Activated CD8-positive, alpha-beta T cell treated with anti-CD3 and anti-CD28 coated beads for 36 hours (primary cell): ENCODE measurements at places on chromosomes 5 and 9.

DNA sequence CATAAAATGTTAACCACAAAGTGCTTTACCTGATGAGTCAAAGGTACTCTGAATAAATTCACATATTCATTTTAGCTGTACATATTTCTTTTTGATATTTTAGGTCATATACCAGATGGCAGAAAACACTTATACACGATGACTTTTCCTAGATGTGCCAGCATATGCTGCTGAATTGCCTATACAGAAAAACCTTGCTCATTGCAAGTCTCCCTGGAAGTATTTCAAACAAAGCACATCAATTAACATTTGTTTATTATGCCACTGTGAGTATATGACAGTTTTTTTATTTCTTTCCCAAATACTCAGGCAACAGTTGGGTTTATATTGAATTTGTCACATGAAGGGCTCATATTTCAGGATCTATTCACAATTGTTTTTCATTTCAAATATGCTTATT lies 180.8 kb downstream of the TMEM232 start:
- DNase-seq: no peak

GRCh38 chr5:149289301-149289700 lies 17.6 kb downstream of the AFAP1L1 start:
- no peak for DNase-seq

DNA sequence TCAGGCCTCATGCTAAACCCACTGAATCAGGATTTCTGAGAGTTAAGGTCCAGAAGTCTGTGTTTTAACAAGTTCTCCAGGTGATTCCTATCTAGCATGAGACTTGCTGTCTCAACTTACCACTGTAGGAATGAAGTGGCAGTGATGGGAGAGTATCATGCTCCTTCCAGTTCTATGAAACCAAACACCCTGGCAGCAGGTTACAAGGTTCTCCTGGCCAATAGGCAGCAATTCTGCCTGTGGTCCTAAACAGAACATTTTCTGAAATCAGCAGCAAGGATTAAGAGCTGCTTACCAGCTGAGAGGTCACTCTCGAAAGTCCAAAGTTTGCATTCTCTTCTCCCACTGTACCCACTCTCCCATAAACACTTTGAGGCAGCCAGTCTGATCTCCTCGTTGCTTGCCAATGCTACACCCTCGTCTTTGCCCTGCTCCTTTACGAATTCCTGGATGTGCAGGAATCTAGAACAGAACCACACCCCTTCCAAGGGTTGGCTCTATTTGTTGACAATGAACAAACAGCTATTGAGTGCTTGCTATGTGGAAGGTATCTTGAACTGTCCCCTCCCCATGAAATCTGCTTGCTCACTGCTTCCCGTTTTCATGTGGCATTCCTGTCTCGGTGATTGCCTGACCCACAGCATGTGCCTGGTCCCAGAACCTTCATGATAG lies 100.5 kb downstream of the TMEM174 start:
- DNase-seq: no peak

GRCh38 chr5:53930457-53930856 lies 370.0 kb downstream of the NDUFS4 start:
- DNase-seq: no peak

DNA sequence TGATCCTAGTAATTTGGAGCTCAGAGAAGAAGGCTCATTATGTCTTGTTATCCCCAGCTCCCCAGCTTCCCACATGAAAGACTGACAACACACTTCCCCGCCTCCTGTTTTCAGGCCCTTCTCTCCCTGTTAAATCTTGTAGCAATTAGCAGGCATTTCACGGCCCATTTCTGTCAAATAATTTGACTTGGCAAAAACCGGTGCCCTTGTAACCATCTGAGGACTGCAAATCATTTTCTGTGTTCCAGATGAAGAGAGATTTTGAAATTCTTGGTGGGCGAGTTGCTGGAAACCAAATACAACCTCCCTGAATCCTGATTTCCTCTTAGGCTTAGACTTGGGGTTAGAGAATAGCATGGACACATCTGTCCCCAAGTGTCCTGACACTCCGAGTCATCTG lies 109.7 kb downstream of the MSX2 start:
- no peak for DNase-seq

DNA sequence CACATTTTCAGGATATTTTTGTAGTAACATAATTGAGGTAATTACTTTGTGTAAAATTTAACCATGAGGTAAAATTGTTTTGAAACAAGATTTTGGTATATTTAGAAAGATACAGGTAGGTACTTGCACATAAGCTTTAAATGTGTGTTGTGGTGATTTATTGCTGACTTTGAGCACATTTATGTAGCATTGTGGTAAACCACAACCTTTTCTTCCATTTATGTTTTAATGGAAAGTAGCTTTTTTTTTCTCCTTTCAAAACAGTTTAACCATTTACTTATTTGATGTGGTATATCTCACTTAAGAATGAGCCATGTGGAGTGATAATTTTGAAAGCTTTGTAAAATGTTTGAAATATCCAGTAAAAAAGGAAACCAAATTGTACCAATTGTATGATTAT lies 35.6 kb downstream of the FCHO2 start:
- no peak for DNase-seq

DNA sequence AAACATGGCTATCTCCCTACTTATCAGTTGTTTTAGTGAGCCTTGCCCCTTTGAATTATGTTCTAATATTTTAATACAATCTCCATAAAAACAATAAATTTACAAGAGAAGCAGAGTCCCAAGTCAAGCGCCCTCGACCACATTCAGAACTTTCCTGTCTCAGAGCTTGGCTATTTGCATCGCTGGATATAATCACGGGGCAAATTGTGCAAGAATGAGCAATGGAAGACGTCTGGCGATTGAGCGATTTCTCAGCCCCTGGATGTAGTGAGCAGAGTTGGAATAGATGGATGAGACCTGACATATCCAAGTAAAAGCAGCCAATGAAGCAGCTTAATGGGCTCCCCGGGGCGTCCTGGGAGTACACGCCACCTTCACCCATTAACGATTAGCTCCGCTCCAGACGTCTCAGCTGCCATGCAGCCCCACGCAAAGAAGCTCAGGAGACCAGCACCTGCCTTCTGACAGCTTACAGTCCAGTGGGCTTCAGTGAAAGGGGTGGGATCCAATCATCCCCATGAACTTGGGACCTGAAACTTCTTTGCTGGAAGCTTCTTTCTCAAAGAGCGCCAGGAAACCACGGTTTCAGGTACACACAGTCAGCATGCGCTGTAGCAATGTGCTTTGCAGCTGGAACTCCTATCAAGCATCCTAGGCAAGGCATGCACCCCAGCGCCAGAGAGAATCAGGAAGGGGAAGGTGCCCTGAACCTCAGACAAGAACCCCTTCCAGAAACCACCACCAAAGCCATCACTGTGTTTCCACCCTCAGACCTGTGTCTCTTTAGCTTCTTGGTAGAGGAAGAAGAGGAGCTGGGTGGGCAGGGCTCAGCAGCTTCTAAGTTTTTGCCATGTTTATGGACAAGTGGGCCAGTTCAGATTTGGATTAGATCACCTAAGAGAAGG lies 92.0 kb upstream of the IRX4 start:
- no peak for DNase-seq

DNA sequence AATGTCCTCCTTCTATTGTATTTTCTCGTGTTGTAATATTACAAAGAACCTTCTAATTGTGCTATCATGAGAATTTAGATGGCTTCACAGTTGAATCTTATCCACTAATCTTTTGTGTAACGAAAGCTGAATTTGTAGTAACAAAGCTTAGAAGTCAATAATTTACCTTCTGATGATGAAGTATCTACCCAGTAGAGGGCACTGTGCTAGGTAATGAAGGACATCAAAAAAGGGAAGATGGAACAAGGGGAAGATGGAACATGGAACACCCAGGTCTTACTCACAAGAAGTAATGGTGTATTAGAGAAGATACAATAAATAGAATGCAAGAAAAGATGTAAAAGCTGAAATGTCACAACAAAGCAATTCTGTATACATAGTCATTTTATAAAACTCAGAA lies 131.0 kb upstream of the CCNG1 start:
- DNase-seq: no peak

DNA sequence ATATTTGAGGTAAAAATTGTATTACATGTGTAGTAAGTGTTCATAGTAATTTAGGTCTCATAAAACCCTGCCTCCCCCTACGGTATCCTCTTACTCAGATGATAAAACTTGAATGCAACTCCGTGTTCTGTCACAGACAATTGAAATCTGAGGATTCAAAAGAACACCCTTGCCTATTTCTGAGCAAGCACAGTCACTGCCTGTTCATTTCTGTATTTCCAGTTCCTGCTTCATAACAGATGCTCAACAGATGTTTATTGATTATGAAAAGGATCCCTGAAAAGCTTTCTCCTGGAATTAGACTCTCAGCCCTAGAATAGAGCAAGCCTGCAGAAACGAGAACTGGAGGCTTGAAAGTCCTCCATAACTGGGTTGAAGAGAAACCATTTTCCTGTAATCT lies 144.1 kb upstream of the SPEF2 start:
- DNase-seq: no peak

DNA sequence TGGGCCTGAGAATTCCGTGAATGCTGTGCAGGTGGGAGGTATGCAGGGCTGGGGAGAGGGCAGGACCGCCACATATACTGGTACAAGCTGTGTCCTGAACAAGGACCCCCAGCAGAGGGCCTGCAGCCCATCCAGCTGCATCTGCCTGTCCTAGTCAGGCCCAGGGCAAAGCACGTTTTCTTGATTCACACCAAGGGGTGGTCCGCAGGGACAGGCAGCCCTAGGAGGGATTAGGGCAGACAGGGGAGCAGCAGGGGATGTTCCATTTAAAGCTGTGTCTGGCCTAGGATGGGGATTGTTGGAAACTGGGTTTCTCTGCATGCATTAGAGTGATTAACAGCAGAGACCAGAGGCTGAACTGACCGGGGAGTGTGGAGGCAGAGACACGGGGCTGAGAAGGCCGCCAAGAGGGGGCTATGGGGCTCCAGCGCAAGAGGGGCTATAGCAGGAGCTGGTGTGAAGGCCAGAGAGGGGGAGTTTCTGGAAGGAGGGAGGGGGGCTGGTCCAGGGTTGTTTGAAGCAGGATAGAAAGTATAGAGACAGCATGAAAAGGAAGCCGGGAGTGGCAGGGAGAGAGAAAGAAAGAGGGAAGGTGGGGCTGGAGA lies 2.7 kb downstream of the GRM6 start:
- no peak for DNase-seq

- DNase-seq: no peak
Measured at GRCh38 chr9:89887286-89887685, 282.5 kb downstream of the GADD45G start.

DNA sequence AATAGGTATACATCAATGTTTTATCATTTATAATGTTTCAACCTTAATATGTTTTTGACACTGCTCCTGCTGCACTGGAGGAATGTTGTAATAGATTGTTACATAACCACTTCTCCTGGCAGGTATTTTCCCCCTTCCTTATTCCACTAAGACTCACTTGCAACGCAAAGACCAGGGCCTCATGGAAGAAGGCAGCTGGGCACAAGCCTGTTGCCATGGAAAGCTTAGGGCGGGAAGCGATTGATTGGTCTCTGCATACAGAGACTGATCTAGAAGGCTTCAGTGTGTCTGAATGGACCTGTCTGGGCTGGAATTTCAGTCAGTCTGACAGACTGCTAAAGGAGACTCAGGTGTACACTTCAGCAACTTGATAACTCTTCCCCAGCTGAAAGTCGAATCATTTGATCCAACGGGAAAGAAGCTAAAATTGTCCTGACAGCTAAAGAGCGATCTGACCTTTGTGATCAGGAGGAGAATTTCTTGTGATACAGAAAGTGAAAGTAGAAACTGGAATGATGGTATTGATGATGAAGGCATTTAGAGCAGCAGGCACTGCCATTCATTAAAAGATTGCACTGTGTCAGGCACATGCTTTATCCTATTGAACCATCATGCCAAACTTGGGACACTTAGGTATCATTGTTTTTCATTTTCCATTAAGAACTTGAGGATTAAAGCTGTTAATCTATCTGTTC lies 65.1 kb downstream of the GRIA1 start:
- DNase-seq: no peak

DNA sequence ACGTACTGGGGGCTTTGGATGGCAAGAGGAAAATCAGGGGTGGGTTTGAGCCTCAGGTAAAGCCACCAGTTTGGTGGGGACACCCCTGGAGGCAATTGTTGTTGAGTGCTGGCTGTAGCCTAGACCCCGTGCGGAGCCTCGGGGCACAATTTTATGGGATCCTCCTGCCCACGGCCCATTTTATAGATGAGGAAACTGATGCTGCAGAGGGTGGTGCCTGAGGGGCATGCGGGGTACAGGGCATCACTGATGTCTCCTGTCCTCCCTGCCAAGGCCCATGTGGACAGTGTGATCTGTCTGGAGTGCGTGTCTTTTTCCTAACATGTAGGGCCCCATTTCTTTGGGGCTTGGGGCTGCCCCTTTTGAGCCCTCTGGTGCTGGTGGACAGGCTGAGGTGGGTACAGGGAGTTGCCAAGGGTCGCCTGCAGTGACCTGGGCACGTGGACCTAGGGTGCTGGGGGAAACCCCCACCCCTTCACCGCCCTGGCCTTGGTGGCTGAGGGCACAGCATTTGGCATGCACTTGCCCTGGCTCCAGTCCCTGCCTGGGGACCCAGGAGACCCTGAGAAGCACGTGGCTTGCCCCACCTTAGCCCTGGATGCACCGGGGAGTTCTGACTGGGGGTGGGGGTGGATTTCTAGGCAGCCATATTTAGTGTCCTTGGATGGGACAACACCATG lies 22.1 kb downstream of the WNK2 start:
- DNase-seq: no peak

GRCh38 chr9:111236332-111236731 lies 93.7 kb downstream of the OR2K2 start:
- DNase-seq: no peak

DNA sequence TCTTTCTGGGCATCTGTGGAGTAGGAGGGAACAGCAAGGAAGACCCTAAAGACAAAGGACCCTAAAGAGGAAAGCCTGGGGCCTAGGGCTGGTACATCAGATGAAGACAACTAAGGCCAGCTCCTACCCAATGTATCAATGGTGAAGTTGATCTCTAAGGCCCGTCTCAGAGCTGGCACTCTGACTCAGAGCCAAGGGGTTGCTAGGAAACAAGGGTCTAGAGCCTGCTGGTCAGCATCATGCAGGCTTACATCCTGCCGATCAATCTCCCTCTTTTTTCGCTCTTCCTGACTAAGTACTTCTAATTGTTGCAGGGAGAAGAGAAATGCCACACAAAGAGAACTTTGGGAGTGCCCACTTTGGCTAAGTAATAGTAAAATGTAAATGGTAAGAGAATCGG lies 26.2 kb downstream of the TRIM32 start:
- DNase-seq: no peak

DNA sequence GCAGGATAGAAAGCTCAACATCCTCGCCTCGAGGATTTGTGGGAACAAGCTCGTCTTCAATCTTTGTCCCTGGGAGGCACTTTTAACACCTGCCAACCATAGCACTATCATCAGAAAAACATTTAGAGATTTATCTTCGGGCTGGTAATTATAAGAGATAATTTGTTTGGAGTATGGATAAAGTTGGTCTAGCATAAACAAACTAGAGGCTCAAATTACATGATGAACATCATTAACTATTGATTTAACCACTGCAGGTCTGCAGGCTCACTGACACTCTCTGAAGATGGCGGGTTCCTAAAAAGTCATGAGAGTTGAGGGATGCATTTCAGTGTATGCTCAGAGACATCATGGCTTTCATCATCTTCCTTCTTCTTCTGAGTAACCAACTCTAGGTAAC lies 25.8 kb upstream of the PCA3 start:
- no peak for DNase-seq

GRCh38 chr5:145341842-145342241 lies 493.3 kb downstream of the PRELID2 start:
- DNase-seq: no peak
